ENCODE measurements at places on chromosomes 6 and 20.

DNA sequence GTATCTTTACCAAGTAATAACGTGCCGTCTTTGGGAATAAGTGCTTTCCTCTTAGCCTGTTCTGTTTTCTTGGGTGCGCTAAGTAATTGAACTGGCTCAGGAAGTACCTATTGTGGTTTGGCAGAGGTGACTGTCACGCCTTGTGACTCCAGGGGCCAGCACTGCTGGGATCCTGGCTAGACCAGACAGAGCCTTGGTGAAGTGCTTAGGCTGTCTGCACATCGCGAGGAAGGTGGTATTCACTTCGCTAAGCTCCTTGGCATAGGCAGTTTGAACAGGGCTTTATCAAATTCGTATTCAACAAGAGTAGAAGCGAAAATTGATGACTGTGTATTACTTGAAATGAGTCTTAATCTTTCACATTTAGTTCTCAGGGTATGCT, 17.6 kb downstream of the PRDM1 start:
- DNase-seq = no peak

- no peak for DNase-seq
These were observed 561.3 kb downstream of the DHX35 start for GRCh38 chr20:39523405-39523804.

- DNase-seq = no peak
These were observed 129.1 kb downstream of the SASH1 start for GRCh38 chr6:148471624-148472159.

GRCh38 chr20:50777373-50777772, 17.5 kb upstream of the BCAS4 start:
- DNase-seq = no peak

- DNase-seq = no peak
These were observed 32.3 kb downstream of the GHRH start for GRCh38 chr20:37229357-37229756.

Data from Right ventricle myocardium inferior (tissue), 1 donor.